ENCODE measurements at places on chromosomes 7 and 10. TPM values are rescaled to one million over a fixed set of nuclear protein-coding genes. Genes with fewer than 3 reads are reported as not detected.
A peak's percentile ranks its signal among the peaks of the same experiment; 100 is the strongest.

Gene ZNF365
- total RNA-seq, result 1.3 TPM

Gene NPTX2
- total RNA-seq, result not detected

DNA sequence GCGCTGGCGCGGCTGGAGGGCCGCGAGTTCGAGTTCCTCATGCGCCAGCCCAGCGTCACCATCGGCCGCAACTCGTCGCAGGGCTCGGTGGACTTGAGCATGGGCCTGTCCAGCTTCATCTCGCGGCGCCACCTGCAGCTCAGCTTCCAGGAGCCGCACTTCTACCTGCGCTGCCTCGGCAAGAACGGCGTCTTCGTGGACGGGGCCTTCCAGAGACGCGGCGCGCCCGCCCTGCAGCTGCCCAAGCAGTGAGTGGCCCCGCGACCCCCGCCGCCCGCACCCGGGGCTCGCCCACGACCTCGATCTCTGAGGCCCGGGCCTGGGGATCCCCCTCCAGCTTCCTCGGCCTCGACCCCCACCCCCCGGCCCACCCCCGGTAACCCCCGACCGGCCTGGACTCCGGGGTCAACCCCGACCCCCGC is 537 bp downstream of the FOXK1 start:
- peak; percentile 27 for DNase-seq

DNA sequence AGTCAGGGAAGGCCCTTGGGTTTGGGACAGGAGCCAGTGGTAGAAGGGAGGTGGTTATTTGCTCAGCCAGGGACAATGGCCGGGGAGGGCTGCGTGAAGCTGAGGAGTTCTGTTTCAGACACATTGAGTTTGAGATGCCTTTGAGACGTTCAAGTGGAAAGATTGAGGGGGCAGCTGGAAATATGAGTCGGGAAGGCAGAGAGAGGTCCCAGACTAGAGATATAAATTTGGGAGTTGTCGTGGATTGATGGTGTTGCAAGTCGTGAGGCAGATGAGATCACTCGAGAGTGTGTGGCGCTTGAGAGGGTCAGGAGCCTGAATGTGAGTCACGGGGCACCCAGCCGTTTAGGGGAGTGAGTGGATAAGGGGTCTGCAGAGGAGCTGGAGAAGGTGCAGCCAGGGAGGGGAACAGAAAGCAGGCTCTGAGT is 73.3 kb downstream of the ZMIZ1 start:
- DNase-seq, result no peak

DNA sequence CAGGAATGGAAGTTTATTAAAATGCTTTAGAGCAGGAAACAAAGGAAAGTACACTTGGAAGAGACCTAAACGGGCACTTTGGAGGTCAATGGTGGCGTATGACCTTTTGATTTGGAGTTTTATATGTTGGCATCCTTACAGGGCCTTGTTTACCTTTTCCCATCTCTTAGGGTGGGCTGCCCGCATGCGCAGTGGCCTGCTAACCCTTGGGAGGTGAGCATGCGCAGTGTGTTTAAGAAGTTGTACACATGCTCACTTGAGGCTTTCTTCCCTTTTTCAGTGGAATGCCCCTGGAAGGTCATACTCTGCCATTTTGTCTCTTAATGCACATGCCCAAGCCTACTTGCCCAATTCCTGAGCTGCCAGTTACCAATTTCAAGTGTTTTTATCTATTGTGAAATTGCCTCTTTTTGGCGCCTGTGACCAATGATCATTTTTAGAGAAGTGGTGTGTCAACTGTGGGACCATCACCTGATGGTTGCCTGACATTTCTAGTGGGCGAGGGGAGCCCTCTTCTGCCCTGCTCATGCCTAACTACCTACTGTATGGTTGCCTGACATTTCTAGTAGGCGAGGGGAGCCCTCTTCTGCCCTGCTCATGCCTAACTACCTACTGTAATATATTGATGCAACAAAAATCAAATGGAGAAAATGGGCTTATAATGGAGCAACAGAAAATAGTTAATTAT is 138.0 kb downstream of the PPP1R9A start:
- no peak for DNase-seq

DNA sequence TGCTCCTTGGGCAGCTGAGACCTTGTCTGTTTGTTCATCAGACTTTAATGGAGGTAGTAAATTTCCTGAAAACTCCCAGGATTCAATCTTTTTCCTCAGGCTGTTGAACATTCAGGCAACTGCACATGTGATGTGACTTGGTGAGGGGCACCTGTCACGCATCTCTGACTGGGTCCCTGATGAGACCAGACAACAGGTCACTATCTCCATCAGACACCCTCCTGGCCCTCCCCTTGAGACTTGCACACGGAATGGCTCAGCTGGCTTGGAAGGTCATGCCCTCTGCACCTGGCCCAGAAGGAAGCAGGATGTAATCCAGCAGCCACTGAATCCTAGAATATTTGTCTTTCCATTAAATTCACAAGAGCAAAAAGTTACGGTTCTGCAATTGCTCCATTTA is 15.9 kb downstream of the AQP1 start:
- DNase-seq, result no peak

DNA sequence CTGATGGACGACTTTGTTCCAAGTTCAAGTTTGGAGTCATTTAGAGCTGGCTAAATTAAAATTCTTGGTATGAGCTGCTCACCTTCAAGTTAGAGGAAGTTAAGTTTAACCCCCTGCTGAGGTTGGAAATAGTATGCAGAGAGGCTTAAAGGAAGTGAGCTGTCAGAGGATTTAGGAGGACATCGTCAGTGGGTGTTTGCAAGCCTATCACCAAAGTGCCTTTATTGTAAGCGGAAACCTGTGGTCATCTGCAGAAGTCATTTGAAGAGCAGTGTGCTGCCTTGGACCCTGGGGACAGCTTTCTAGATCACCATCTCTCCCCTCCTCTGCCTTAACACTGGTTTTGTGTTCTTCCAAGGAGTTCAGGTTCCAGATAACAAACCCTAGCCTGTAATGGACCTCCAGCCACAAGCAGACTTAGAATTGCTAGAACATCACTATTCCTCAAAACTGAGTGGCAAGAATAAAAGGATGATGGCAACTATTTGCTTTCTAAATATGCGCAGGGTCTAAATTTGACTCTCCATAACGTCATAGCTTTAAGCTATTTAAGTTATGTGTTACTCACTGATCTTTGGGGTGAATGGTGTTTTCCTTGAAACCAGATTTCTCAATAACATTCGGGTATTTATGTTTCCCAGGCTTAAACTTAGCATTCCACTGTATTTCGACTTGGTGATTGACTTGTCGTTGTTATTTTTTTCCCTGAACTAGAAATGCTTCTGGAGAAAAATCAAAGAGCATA is 93.4 kb downstream of the SLC39A12 start:
- no peak for DNase-seq
